ENCODE measurements at places on chromosomes 3 and 15. TPM values are rescaled to one million over a fixed set of nuclear protein-coding genes. Genes with fewer than 3 reads are reported as not detected.

DNA sequence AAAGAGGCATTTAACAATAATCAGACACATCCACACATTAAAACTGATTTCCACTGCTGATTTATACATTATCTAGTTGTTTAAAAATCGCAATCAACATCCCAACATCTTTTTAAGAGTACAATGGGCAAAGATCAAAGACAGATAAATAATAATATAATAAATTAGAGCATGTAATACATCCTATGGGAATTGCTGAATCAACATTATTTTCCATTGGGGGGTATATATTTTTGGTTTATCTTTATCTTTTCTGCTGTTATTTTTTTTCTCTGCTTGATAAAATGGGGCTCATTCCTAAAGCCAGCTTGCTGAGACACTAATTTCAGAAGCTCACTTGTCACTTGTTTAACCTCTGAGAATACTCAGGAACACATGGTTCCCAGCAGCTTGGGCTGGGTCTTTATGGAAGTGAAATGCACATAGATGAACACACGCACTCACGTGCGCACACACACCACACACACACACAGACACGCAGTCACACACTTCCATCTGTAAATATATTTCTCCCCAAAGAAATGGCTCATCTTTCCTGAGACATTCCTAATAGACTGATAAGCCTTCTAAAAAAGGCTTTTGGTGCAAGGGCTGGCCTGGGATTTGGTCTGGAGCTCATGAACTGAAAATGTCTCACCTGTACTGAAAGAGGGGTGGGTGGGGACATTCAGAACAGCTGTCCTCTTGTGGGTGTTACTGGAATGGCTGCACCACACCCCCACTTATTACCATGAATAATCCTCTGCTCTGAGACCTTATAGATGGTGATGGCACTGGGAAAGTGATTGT is 3.5 kb upstream of the PPIB start:
- DNase-seq: no peak

GRCh38 chr3:42708611-42709151 is 6.1 kb upstream of the HHATL start:
- no peak for DNase-seq

- no peak for DNase-seq
Measured at GRCh38 chr15:62824111-62825015, 218.2 kb upstream of the TPM1 start.

DNA sequence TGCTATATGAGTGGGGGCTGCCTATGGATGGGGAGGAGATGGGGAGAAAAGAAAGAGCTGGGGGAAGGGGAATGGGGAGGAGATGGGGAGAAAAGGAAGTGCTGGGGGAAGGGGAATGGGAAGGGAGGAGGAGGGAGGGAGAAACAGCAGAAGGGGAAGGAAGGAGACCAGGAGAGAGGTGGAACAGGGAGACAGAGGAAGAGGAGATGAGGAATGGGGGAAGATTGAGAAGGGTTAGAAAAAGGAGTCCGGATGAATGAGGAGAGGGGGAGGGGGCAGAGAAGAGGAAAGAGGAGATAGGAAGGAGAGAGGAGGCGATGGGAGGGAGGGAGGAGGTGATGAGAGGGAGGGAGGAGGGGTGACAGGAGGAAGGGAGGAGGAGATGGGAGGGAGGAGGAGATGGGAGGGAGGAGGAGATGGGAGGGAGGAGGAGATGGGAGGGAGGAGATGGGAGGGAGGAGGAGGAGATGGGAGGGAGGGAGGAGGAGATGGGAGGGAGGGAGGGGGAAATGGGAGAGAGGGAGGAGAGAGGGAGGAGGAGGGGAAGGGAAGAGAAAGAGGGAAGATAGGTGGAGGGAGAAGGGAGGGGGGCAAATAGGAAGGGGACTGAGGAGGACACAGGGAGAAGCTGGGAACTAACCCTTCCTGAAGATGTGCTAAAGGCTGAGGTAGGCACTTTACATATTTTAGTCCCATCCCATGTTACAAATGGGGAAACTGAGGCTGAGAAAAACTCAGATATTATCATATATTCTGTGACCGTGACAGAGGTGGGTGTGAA is 6.6 kb upstream of the BCL2L10 start:
- no peak for DNase-seq

DNA sequence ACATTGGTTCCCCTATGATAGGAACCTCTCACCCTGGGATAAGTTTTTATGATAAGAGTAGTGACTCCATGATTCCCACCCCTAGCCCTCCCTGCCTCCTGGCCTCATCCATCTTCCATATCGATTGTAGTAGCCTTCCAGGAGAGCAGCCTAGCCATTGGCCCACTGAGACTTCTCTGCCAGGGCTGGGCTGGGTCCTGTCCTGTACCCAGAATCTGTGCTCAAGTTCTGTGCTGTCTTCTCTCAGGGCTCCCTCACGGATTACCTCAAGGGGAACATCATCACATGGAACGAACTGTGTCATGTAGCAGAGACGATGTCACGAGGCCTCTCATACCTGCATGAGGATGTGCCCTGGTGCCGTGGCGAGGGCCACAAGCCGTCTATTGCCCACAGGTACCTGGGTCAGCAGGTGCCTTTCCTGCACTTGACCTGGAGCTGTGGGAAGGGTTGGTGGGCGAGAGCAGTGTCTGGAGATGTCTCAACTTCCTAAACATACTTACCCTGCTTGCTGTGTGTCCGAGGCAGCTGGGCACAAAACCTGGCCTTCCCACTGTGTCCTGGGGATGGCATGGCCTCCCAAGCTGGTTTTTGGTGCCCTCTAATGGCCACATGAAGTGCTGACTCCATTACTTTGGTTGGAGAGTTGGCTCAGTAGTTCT is 16.6 kb upstream of the EXOG start:
- DNase-seq: peak; percentile 59

GRCh38 chr15:85024509-85025336 is 43.1 kb downstream of the PDE8A start:
- DNase-seq: no peak

Gene CA12
- total RNA-seq: not detected

Gene NXPE3
- 25.7 TPM for total RNA-seq

Gene PSTPIP1
- total RNA-seq: 212 TPM

Gene PIERCE2
- not detected for total RNA-seq

Gene MAP1A
- 5.6 TPM for total RNA-seq

Gene RGMA
- total RNA-seq: not detected

Gene POU1F1
- total RNA-seq: not detected
